ENCODE measurements at places on chromosomes 5 and 9.

DNA sequence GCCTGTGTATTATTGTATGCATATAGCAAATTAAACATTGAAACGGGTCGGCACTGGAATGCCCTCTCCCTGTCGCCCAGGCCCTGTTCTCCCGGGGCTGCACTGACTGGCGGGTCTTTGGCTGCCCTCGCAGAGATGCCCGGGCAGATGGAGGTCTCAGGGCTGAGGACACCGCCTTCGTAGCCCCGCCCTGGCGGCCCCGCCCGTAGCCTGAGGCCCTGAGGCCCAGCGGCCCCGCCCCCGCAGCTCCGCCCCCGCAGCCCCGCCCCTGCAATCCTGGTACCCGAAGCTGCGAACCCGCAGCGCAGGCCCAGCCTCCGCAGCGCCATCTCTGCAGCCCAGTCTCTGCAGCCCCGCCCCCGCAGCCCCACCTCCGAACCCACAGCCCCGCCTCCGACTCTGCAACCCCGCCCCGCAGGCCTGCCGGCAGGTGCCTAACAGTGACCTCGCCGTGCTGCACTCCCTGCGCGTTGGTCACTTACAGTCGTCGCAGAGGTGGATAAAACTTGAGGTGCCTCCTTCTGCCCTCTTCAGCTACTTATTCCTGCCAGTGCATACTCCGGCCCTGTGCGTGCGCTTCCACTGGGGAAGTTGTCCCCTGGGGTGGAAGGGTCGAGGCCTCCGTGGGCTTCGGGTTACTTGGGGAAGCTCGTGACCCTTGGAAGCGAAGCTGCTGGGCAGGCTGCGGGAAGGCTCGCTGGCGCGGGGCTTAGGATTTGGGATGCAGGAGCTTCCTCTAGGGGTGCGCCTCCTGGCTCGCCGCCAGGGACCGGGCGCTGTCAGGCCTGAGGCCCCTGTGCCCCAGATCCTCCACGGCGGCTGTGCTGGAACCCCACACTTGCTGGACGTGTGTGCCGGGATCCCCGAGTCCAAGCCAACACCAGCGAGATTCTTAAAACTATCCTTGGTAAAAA, 72.3 kb downstream of the ICE1 start:
- DNase-seq = no peak

DNA sequence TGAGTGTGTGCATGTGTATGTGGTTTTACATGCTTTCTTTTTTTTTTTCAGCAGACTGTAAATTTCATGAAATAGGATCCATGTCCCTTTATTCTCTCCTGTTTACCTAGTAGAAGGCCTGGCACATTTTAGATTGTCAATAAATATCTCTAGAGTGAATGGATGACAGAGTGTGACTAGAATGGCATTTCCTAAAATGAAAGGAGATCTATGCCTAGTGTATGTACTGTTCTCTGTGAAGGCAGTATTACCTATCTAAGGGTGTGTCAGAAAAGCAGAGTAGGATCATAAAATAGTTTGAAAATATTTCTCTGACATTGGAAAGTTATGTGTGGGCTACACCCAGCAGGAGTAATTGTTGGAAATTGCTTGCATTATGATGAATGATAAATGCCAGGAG, 1876.0 kb upstream of the C9orf72 start:
- peak; percentile 5 for DNase-seq

- DNase-seq = no peak
Measured at GRCh38 chr9:37992924-37993349, 76.1 kb downstream of the SHB start.

GRCh38 chr9:77021922-77022782, 2.7 kb downstream of the FOXB2 start:
- no peak for DNase-seq

DNA sequence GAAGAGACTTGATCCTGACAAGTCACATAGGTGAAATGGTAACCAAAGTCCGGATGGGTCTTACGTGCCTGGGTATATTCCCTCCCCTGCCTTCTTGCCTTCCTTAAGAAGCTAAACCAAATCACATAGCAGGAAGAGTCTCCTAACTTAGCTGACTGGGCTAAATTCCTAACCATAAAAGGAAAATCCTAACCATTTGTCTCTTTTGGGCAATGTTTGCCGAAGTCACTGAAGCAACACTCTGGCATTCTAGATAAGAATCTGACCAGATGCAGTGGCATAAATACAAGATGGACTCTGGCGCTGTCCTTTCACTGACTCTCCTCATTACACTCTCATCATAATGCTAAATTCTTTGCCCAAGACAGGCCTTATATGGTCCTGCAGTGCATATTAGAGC, 625.5 kb upstream of the RORB start:
- no peak for DNase-seq

- DNase-seq = no peak
Measured at GRCh38 chr5:157734436-157734835, 3.2 kb downstream of the THG1L start.

GRCh38 chr5:91332267-91333045, 50.7 kb downstream of the ARRDC3 start:
- DNase-seq = peak; percentile 55

DNA sequence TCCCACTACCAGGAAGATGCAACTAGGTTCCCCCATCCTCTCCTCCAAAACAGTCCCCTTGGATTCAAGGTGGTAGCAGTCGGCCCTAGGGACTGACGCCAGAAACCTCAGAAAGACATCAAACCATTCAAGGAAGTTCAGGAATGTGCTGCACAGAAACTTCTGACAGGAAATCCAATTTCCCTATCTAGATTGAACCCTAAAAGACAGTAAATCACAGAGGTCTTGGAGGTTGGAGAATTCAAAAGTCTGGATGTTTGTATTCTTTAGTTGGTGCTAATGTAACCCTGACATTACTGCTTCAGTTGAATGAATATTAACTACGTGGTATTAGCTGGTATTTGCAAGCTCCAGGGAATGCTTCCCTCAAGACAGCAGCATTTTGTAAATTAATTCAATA, 125.3 kb downstream of the SYK start:
- DNase-seq = no peak

DNA sequence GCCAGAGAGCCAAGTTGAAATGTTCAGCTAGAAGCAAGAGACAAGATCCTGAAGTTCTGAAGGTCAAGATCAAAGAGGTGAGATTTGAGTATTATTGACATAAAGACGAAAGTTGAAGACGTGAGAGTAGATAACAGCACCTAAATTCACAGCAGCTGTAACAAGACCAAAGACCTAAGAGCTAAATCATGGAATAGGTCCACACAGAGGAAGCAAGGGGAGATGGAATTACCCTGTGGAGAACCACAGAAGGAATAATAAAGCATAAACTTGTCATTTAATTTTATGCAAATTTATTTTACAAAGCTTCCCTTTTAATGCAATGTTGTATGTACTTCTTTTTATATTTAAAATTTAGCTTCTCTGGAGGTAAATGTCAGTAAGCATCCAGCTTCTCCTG, 523.7 kb downstream of the NR2F1-AS1 start:
- no peak for DNase-seq

DNA sequence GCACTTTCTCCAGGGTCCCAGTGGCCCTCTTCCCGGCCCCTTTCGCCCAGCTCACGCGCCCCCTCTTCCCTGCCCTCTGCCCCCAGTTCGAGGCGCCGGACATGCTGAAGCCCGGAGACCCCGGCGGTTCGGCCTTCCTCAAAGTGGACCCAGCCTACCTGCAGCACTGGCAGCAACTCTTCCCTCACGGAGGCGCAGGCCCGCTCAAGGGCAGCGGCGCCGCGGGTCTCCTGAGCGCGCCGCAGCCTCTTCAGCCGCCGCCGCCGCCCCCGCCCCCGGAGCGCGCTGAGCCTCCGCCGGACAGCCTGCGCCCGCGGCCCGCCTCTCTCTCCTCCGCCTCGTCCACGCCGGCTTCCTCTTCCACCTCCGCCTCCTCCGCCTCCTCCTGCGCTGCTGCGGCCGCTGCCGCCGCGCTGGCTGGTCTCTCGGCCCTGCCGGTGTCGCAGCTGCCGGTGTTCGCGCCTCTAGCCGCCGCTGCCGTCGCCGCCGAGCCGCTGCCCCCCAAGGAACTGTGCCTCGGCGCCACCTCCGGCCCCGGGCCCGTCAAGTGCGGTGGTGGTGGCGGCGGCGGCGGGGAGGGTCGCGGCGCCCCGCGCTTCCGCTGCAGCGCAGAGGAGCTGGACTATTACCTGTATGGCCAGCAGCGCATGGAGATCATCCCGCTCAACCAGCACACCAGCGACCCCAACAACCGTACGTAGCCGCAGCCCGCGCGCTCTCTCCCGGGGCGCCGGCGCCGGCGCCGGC, 1.0 kb downstream of the PRDM6 start:
- DNase-seq = peak; percentile 57

- no peak for DNase-seq
Measured at GRCh38 chr5:11452852-11453251, 451.4 kb downstream of the CTNND2 start.

- DNase-seq = peak; percentile 76
Measured at GRCh38 chr5:84301535-84301934, 83.1 kb downstream of the EDIL3 start.

DNA sequence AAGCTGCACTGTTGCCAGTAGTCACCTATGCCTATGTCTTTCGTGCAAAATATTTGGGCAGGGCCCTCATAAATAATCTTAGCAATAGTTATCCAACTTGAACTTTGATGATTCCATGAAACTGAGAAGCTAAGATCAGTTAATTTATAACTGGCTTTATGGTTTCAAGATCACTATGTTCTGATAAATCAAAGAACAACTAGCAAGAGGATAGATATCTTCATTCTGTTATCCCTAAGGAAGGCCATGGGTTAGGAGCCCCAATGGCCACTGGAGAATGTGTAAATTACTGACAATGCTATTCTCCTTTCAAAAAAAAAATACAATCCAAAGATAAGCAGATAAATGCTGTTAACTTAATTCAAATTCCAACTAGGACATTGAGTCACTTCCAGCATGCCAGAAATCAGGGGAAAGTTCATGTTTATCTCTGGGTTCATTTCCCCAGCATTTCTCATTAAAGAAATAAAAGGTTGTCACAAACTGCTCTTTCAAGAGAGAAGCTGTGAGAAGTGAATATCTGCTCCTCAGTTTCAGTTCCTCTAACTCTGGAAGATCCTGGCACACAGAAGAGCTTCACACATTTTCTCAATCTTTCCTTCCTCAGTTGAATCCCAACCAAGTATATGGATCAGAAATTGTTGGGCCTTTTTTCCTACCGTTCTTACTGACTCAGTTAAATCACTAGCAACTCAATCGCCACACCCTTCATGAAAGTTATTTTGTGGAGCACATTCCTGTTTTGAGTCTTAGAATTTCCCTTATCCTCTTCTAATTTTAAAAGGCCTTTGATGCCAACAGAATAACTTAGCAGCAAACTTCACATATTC, 59.6 kb upstream of the SLC1A1 start:
- no peak for DNase-seq

DNA sequence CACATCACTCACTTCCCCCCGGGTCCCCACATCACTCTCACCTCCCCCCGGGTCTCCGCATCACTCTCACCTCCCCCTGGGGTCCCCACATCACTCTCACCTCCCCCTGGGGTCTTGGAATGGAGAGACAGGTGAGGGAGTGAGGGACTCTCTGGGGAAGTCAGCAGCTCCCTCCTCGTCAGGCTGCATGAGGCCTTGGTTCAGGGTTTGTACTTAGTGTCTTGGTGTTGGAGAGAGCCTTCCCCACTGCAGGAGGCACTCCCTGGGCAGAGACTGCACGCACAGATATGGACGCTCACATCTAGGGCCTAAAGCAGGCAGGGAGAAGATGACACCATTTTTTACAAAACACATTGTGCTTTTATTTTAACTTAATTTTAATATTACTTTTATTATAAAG, 56.5 kb upstream of the IRX4 start:
- no peak for DNase-seq

DNA sequence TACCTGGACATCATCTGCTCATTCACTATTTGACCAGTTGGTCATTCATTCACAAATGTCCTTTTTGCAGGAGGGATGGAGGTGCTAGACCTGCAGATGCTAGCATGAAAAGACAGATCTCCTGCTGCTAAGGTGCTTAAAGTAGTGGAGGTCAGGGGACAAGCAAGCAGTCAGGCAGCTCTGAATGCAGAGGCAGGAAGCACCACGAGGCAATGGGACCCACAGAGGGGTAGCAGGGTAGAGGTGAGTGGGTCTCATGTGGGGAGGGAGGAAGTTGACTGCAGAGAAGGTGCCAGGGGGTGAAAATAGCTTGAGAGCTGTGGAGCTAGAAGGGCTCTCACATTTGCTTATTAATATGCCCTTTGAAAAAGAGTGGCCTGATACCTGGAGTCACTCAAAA, 25.2 kb downstream of the FXN start:
- no peak for DNase-seq

DNA sequence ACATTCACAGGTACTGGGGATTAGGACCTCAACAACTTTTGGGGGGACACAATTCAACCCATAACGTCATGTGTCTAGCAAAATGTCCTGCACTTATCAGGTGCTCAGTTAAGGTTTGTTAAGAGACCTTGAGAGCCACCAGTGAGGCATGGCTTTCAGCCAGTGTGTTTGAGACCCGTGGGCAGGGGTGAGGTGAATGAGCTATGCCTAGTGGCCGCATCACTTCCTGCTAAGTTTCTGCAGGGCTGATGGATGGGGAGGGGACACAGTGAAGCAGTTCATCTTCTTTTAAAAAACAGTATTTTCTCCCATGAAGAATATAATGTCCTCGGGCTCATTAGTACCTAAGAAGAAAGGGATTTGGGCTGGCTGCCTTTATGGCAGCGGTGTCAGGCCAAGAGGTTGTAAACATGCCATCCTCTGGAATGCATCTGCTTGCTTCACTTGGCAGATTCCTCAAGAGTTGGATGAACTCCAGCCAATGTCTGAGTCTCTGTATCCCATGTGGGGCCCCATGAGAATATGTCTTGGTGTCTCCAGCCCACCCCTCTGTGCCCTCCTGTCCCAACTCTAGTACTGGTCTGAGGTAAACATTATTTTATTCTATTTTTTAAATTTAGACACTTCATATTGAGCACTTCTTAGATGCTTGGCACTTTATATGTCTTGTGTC, 282.2 kb downstream of the CWC27 start:
- DNase-seq = peak; percentile 44

GRCh38 chr5:163436515-163436914, 880 bp upstream of the CCNG1 start:
- no peak for DNase-seq

DNA sequence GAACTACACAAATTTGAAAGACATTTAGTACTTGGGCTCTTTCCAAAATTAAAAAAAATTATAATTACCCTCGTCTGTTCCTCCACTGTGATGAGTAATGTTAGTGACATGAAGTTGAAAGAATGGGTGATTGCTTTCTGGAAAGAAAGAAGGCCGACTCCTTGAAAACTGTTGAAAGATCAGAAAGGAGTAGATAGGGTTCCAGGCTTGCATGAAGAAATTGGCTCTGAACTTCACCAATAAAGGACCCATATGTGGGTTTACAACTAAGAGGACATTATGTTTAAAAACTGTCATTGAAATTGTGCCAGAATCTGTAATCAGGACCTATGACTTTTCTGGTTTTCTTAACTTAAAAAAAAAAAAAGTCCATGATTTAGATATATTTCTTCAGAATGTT, 20.7 kb upstream of the MOCS2 start:
- DNase-seq = no peak

GRCh38 chr5:88882276-88883038, 527 bp downstream of the MEF2C start:
- no peak for DNase-seq

- no peak for DNase-seq
Measured at GRCh38 chr9:137355761-137356365, 53.8 kb upstream of the NRARP start.

Measured in NCI-H226 (cell line).